ENCODE measurements at places on chromosomes 5 and 9.

GRCh38 chr9:119533504-119533903, 164.3 kb upstream of the BRINP1 start:
- DNase-seq, result no peak

DNA sequence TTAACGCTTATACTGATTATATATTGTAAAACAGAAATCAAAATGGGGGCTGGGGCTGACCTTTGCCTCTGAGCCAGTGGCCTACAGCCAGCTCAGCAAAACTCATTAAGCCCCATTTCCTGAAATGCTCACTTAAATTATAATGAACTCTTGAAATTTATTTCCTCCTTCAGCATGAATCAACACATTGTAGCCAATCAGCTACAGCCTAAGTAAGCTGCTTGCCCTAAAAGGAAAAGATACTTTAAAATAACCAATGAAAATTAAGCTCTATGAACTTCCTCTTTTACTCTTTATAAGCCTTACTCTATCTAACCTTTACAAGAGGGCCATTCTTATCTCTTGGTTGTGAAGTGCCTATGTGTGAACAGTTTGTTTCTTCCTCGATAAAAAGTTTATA, 33.5 kb upstream of the SUB1 start:
- DNase-seq, result no peak

GRCh38 chr5:87786471-87786870, 373.7 kb upstream of the CCNH start:
- no peak for DNase-seq

DNA sequence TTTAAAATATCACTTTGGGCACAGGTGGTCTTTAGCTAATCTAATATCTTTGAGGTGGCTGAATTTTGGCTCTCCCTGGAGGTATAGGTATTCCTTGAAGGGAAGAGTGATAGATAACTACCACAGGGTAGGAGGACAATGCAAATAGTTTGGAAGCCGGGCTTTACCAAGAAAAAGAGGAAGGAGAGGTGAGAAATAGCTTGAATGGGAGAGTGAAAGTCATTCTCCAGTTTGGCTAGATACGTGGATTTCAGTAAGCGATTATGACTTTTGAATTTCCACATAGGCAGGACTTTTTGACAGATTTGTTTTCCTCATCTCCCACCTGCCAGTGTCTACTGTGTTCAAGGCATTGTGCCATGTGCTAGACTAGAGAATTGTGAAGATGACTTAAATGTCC, 45.5 kb downstream of the RASA1 start:
- no peak for DNase-seq

DNA sequence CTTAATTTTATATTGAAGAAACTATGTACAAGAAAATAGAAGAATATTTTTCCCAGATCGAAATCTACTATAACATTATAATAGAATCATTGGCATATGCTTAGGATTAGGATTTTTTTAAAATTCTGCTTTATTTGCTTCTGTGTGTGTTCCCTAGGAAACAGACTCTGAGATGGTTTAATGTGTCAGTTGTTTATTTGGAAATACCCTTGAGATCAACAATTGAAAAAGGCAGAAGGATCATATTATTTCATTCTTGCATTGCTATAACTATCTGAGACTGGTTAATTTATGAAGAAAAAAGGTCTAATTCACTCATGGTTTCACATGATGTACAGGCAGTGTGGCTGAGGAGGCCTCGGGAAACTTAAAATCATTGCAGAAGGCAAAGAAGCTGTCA, 622.6 kb downstream of the PRR16 start:
- no peak for DNase-seq

DNA sequence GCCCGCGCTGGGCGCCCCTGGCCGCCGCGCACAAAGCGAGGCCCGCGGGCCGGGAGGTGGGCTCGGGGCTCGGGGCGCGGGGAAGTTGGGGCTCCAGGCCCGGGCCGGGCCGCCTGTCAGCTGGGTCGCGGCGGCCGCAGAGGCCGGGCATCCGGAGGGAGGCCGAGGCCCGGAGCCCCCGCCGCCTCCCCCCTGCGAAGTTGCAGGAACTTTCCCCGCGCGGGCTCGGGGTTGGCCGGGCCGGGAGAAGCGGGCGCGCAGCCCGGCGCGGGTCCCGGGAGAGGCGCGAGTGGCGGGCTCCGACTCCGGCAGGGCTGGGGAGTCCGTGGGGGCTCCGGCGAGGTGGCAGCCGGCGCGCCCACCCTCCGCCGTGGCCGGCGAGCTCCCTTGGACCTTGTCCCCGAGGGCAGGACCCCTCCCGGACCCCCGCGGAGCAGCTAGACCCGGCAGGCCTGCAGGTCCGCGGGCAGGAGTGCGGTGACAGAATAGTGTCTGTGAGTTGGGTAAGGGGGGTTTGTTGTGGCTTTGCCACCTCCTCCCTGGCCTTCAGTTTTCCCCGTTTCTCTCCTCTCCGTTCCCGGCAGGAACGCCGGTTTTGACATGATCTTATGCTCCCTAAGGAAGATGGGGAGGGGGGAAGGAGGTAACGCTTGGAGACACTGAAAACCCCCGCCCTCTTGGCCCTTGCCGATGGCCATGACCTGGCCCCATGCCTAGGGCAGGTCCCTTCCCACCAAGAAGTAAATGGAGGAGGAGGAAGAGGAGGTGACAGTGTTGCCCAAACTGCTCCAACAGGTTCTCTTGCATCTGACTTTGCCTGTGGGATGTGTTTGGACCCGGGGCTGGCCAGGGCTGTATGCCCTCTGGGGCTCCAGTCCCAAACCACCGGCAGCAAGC, 942 bp downstream of the PHF2 start:
- no peak for DNase-seq

GRCh38 chr5:59188419-59189225, 605.7 kb downstream of the RAB3C start:
- DNase-seq, result peak; percentile 58

All from fibroblast of the conjunctiva (primary cell).